A673 (cell line): ENCODE measurements at places on chromosomes 12 and 14.

- DNase-seq = no peak
Measured at GRCh38 chr14:104752423-104752734, 568 bp upstream of the SIVA1 start.

DNA sequence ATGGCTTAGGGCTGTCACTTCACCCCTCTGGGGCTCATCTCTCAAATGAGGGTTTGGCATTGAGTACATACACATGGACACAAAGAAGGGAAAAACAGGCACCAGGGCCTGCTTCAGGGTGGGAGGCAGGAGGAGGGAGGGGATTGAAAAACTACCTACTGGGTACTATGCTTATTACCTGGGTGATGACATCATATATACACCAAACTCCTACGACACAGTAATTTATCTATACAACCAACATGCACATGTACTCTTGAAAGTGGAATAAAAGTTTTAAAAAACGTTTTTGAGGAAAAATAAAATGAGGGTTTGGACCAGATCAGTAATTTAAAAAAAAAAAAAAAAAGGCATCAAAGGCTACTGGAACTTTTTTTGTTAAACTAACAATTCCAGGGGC, 3.6 kb upstream of the TC2N start:
- DNase-seq = no peak

DNA sequence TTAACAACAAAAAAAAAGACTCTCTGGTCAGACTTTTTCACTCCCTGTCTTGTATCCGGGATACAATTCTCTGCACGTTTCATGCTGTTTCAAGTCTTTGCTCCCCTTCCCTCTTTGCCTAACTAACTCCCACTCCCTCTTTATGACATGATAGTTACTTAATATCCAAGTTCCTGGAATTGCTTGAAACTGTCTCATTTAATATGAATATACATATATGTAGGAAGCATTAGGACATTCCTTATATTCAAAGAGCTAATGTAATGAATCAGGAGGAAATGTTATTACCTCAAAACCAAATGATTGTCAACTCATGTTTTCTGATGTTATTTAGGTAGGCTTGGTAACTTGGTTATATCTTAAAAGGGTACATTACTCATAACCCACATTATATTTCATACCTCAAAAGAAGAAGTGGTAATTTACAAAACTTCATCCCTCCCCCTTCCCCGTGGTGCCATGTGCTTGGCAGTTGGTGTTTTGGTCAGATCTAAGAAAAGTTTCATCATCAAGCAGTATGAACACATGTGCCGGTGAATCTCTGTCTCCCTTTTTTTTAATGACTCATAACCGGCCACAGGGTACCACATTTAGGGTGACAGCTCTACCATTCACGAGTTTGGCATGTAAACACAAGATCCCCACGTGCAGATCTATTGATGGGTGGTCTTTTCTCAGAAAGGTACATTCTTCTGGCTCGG, 56.5 kb downstream of the HCAR2 start:
- DNase-seq = no peak

DNA sequence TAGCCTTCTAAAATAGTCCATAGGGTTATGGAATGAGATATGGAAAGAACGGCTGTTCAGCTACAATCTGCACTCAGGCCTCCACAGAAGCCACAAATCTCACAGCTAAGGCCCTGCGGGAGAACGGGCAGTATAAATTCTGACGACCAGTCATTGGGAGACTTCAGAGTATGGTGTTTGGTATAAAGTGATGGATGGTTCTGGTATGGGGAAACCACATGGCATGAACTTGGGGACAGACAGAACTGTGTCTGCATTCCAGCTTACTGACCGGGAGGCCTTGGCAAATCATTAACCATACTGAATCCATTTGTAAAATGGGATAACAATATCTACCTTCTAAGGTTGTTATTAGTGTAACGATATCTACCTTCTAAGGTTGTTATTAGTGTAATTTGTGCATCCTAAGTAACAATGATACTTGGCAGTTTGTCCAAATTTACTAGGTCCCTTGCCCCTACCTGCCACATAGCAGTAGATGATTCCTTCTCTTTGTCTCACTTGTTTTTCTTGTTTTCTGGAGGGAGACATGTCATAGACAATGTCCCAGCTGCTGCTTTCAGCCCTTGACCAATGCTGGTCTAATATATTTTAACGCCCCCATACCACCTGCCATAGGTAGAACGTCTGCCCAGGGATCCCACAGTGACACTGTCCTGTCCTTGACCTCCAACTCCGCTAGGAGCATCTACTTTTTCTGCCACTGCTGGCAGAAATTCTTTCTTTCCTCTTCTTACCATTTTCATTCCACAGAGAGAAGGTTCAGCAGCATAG, 6.8 kb downstream of the CDKL1 start:
- DNase-seq = no peak

GRCh38 chr12:21992823-21993222, 51.6 kb upstream of the ABCC9 start:
- no peak for DNase-seq

- DNase-seq = no peak
Measured at GRCh38 chr14:65210118-65210821, 108.0 kb upstream of the MAX start.
